ENCODE measurements at places on chromosomes 3 and 15.

GRCh38 chr3:150609988-150610387, 6.9 kb downstream of the SELENOT start:
- DNase-seq, result no peak

GRCh38 chr3:194431554-194431953, 32.5 kb upstream of the GP5 start:
- peak; percentile 55 for DNase-seq

DNA sequence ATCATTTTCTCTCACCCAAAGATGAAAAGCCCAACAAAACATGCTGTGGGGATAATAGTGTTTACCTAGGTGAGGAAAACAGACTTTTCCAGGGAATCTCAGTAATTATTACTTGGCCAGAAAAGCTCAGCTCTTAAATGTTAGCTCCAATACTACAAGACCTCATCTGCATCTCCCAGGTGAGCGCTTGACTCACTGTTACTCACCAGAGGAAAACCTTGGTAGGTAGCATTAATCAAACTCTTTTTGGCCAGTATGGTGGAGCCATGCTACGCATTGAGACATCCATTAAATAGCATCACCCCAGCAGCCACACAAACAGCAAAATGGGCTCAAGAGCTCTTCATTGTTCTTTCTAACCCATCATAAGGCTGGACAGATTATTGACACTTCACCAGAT, 99.0 kb downstream of the TIGIT start:
- DNase-seq, result no peak

GRCh38 chr3:58776231-58776630, 109.7 kb upstream of the FAM3D start:
- DNase-seq, result no peak

GRCh38 chr3:179536256-179536655, 26.5 kb upstream of the ACTL6A start:
- no peak for DNase-seq

GRCh38 chr15:64197425-64197824, 34.6 kb upstream of the PPIB start:
- DNase-seq, result no peak

DNA sequence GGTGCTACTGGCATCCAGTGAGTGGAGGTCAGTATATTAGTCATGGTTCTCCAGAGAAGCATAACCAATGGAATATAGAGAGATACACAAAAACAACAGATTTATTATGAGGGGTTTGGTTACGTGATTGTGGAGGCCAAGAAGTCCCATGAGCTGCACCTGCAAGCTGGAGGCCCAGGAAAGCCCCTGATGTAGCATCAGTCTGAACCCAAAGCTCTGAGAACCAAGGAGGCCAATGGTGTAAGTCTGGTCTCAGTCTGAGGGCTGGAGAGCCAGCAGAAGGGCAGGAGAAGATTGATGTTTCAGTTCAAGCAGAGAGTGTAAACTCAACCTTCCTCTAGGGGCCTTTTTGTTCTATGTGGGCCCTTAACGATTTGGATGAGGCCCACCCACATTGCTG, 144.1 kb downstream of the KLF13 start:
- DNase-seq, result no peak

GRCh38 chr3:459311-459670, 262.7 kb downstream of the CHL1 start:
- DNase-seq, result no peak

- no peak for DNase-seq
Measured at GRCh38 chr3:39127908-39128304, 20.4 kb downstream of the TTC21A start.
